ENCODE measurements at places on chromosomes 1 and 21.

DNA sequence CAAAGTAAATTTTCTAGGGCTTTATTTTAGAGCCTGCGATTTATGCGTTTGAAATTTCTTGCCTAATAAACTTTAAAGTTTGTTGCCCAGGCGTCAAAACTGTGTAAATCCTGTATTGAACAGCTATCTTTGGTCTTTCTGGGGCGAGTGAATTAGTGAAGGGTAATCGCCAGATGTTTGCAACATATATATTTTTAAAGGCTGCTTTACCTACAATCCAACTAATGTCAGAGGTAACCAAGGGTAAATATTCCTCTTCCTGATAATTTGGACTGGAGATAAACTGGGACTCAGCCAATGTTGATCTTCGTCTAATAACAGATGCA lies 885 bp upstream of the PROX1 start:
- no peak for DNase-seq

GRCh38 chr21:37742115-37742514 lies 174.1 kb downstream of the KCNJ6 start:
- DNase-seq = no peak

- DNase-seq = no peak
Observed at GRCh38 chr1:222918801-222919477, 104.1 kb downstream of the DISP1 start.

GRCh38 chr21:29092102-29092959 lies 18.9 kb upstream of the CCT8 start:
- DNase-seq = no peak

DNA sequence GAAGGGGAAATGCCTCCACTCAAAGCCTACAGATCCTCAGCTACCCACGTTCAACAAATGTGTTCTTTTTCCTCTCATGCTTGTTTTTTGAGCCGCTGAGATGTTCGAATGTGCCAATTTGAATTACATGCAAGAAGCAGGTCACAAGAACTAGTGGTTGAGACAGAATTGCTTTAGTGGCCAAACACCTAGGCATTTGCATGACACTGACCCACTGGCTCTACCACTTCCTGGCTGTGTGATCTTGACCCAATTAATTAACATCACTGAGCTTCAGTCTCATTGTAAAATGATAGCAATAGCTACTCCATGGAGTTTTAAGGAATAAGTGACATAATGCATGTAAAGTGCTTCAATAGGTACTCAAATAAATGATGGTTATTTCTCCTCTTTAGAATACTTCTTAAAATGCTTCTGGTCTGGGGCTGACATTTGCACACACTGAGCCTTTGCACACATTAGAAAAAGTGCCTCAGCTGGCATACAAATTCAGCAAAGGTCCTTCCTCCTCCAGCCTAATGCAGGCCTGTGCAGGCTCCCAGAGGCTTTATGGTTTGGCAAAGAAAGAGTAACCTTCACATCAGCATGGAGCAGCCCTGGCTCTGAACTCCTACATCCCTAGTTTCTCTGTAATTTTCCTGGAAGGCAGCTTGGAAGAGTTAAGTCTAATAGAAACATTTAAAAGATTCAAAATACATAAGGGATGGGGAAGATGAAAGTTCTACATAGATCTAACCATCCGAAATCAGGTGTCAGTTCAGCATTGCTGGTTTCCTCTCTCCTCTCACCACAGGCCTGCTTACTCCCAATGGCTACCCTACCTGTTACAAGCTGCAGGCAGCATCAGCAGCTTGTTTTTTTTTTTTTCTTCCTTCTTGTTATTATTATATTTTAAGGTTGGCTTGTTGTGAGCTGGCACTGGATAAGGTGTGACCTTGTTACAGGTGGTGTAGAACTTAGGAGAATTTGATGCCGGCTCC lies 107.4 kb downstream of the TBX19 start:
- no peak for DNase-seq

- no peak for DNase-seq
Observed at GRCh38 chr1:37822906-37823815, 15.2 kb upstream of the YRDC start.

DNA sequence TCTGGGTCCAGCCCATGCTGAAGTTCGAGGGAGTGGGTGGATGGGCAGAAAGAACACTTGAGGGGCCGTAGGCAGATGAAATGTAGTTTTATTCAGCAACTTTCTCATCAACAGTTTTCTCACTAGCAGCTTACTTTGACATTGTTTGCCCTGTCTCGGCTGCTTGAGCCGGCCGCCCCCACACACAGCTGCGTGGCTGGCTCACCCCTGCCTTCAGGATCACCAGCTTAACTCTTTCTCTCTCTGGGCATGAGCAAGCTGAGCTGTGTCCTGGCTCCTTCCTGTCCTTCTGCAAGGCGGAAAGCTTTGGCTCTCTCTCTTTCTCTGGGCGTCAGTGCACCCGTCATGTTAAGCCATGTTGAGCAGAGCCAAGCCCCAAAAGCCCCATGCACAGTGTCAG lies 104.4 kb upstream of the GNG12 start:
- DNase-seq = no peak

- DNase-seq = no peak
Observed at GRCh38 chr1:200795156-200795555, 56.5 kb downstream of the CAMSAP2 start.

DNA sequence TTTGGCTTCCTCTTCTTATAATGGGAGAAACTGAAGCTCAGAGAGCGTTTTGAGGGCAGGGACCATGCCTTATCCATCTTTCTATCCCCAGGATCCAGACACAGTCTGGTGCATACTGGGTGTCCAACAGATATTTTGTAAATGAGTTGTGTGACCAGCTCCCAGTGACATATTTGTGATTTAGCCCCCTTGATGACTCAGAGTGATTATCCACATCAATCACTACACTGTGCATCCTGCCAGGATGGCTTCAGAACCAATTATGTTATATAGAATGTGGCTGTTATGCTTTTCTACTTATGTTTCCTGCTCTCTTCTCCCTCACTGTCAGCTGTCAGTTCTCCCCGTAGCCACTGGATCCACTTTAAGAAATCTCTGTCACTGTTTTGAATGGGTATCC lies 11.3 kb downstream of the OLFML3 start:
- no peak for DNase-seq

- no peak for DNase-seq
Observed at GRCh38 chr1:20530306-20530705, 22.1 kb upstream of the FAM43B start.

GRCh38 chr1:200336101-200336845 lies 73.6 kb downstream of the ZNF281 start:
- DNase-seq = no peak

DNA sequence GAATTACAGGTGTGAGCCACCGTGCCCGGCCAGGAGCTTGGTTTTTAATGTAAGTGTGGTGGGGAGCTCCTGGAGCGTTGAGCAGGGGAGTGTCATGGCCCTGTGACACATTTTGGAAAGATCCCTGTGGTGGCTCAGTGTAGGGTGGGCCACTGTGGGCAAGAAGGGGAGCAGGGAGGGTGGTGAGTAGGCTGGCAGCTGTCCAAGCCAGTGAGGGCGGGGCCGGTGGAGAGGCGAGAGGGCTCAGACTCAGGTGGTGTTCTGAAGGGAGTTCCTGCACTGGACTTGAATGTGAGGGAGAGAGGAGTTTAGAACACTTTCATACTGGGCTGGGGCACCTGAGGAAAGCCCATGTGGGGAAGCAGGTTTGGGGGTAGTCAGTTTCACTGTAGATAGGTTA lies 3.1 kb upstream of the EVA1B start:
- DNase-seq = no peak

DNA sequence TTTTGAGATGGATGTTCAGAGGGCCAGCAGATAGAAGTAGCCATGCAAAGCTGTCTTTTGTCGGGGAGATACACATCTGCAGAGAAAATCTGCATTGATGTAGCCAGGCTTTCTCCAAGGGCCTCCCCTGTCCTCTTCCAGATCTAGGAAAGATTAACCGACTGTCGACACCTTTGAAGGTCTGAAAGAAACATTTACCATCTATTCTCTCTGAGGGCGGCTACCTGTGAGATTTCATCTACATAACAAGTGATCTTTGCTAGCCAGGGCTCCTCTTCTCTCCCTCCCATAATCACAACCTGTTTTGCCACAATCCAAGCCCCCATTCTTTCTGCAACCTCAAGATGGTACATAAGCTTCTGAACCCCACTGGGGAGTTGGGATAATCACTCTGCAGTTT lies 193.6 kb downstream of the RGS7 start:
- no peak for DNase-seq

GRCh38 chr1:230099465-230099864 lies 32.4 kb downstream of the GALNT2 start:
- DNase-seq = no peak

DNA sequence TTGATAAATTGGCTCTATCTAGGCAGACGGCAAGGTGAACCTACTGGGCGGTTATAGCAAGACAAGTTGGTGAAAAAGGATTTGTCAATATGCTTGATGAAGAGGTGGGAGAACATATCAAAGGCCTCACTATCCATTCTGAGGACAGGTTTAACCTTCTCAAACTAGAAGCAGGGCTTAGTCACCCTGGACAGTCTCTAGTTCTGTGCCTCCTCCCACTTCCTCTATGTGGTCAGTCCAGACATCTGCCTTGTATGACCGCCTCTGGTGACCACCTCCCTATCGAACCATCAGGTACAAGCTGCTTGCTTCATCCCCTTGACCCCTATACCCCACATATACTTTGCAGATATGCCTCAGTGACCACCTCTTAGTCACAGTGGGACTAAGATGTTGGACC lies 2.3 kb upstream of the SCYL3 start:
- DNase-seq = no peak

DNA sequence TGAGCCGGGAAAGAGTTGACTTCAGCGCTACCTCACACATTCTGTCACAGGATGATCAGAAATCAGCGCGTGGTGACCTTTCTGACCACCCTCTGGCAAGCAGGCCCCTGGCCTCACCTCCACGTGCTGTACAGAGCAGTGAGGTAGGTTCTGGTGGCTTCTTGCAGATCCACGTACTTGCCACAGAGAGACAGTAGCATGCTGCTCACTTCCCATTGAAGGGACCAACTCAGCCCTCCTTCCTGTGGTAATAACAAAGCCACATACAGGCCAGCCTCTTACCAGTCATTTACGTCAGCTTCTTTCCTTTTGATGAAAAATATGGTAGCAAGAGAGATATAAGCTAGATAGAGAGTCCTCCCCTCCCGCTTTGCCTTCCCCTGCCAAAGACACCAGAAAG lies 200.7 kb downstream of the CHRM3 start:
- DNase-seq = no peak

DNA sequence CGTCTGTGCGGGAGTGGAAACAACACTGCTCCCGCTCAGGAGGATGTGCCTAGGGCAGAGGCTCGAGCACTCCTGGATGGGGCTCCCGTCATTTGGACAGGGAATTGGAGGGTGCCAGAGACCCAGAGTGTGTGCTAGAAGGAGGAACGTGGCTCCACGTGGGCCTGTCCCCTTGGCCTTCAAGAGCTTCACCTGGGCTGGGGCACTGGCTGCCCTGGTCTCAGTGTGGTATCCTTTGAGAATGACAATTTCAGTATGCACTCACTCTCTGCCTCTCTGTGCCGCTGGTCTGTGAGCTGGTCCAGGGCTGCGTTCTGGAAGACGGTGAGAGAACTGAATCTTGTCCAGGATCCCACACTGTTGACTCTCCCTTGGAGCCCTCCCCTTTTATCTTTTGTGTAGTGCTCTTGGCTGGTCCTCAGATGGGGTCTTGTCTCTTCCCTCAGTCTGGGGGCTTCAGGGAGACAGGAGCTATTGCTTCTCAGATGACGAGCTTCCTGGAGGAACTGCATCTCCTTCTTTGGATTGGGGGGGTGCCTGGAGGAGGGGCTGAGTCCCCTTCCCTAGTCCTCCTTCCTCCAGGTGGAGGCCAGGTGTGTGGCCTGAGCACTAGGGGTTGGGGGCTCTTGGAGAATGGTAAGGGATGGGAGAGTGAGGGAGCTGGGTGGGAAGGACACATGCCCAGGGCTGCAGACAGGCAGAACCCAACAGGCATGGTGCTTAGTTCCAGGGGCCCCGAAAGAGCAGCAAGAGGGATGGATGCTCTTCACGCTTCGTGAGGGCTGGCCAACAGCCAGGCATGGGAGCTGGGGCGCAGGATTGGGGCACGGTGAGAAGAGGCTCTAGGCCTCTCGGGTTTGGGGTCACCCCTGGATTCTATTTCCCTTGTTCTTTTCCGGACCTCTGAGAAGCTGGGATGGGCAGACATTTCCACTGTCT lies 14.8 kb upstream of the ETV3L start:
- no peak for DNase-seq

GRCh38 chr1:23816906-23817305 lies 8.3 kb downstream of the HMGCL start:
- DNase-seq = no peak

- DNase-seq = no peak
Observed at GRCh38 chr21:16426936-16427335, 697.2 kb downstream of the USP25 start.

DNA sequence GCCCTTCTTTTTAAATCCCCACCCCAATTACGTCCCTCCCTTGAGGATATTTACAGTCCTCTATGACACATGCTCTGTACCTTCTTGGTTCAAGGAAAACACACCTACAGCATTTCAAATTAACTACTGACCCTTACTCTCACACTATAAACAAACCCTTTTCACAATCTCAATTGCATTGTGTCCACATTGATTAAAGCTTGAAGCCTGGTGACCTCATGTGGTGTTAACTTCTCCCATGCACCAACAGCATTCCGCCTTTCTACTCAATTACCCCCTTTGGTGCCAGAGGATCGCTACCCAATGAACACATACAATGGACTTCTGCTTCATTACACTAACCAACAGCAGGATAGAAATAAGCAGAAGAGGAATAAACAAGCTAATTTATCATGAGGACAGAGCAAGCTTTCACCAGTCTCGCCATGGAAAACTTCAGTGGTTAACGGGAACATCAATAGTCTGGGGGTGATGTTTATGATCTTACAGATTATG lies 15.2 kb downstream of the WLS start:
- DNase-seq = no peak

- no peak for DNase-seq
Observed at GRCh38 chr1:212453156-212453857, 20.6 kb downstream of the NENF start.

DNA sequence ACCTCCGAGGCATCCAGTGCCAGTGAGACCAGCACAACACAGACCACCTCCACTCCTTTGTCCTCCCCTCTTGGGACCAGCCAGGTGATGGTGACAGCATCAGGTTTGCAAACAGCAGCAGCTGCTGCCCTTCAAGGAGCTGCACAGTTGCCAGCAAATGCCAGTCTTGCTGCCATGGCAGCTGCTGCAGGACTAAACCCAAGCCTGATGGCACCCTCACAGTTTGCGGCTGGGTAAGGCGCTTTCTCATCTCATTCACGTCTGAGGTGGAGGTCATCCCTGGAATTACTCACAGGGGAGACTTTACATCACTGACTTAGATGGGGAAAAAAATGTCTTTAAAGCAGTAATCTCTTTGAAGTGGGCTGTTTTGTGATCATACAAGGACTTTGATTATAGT lies 106.3 kb downstream of the CD247 start:
- DNase-seq = no peak

DNA sequence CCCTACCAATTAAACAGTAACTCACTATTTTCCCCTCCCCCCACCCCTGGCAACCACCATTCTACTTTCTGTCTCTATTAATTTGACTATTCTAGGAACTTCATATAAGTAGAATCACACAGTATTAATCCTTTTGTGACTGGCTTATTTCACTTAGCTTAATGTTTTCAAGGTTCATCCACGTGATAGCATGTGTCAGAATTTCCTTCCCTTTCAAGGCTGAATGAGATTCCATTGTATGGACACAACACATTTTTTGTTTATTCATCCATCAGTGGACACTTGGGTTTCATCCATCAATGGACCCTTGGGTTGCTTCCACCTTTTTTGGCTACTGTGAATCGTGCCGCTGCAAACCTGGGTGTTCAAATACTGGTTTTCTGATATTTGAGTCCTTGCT lies 41.7 kb downstream of the EIF2D start:
- DNase-seq = no peak
